Gastrocnemius medialis (tissue), 4 donors: ENCODE measurements at places on chromosomes 5 and 9. TPM values are rescaled to one million over a fixed set of nuclear protein-coding genes. Genes with fewer than 3 reads are reported as not detected.

The LECT2 gene
- total RNA-seq, result not detected

The HCN1 gene
- total RNA-seq, result 0.29 TPM

The BSPRY gene
- not detected for total RNA-seq

The OLFM1 gene
- 5.7 TPM for total RNA-seq

The OR2Y1 gene
- total RNA-seq, result not detected

The FSTL4 gene
- 0.18 TPM for total RNA-seq

The RNF183 gene
- not detected for total RNA-seq

The NUTM2F gene
- total RNA-seq, result not detected

The SCGB3A2 gene
- not detected for total RNA-seq

The PCDHGA2 gene
- 0.92 TPM for total RNA-seq

The PCDHB14 gene
- total RNA-seq, result 0.76 TPM

GRCh38 chr9:136090056-136090735 is 4.9 kb downstream of the NACC2 start:
- DNase-seq, result no peak

DNA sequence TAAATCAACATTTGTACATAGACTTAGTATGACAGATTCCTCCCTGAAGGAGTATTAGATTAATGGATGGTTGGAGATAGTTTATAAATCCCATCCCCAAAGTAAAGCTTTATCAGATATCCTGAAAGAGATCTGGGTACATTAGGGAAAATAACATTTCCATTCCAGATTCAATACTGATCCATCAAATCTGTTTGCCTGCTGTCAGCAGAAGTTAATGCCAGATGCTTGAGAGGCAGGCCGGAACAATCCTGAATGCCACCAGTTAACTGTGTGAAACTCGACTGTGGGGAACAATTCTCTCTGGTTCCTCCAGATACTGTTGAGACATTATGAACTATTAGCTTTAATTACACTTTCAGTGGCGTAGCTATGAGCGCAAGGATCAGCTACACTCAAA is 1166.8 kb downstream of the MAT2B start:
- no peak for DNase-seq

DNA sequence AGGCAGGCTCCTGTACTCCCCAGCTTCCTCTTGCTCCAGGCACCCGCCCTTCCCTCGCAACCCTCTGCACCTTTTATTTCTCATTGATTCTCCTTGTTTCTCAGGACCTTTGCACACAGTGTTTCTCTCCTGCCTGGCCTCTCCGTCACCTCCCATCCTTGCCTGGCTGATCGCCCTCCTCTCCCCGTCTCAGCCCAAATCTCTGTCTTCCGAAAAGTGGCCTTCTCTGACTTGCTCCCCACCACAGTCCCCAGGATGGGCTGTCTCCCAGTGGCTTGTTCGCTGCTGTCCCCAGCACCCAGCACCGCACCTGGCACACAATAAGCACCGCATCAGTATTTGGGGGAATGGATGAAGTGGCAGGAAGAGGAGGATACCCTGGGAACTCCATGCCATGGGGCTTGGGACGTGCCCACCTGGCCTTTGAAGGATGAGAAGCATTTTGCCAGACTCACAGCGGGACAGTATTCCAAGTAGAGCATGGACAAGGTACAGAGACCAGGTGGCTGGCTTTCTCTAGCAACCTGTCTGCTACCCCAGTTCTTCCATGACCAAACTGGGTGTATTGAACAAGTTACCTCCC is 62.5 kb downstream of the LMX1B start:
- DNase-seq, result no peak

DNA sequence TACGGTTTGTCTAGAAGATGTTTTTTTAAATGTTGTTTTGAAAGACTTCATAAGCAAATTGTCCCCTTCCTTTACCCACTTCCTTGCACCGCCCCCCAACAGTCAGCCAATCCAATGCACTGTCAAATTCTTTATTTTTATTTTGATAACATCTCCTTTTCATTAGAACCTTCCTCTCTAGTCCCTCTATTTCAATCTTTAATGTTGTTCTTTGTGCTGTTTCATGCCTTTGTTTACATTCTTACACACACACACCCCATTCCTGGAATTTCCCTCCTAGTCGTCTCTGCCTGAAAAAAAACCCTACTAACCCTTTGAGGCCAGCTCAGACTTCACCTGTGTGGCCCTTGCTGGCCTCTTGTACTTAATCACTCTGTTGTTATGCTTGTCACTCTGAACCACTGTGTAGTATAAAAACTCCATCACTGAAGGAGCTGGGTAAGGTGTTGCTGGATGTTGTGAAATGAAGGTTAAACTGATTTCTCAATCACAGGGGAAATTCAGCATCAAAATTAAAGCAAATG is 133.4 kb downstream of the UGCG start:
- DNase-seq, result no peak

GRCh38 chr5:83871533-83872395 is 151.1 kb upstream of the HAPLN1 start:
- no peak for DNase-seq

- DNase-seq, result no peak
Observed at GRCh38 chr5:34998058-34998789, 49.5 kb downstream of the AGXT2 start.

GRCh38 chr5:177434437-177434836 is 8.0 kb downstream of the GRK6 start:
- no peak for DNase-seq

GRCh38 chr5:16673241-16674201 is 56.7 kb upstream of the RETREG1 start:
- no peak for DNase-seq

DNA sequence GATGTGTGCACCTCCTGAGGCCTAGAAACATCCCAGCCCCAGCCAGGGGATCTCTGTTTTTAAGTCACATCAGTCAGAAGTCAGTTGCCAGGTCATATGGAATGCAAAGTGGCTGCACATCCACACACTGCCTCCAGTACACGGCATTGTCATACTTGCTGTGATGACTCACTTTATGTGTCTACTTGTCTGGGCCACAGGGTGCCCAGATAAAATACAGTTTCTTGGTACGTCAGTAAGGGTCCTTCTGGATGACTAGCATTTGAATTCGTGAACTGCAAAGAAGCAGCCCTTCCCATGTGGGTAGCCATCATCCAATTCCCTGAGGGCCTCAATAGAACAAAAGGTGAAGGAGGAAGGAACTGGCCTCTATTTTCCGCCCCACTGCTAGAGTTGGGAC is 27.7 kb downstream of the AUH start:
- no peak for DNase-seq

- DNase-seq, result no peak
Observed at GRCh38 chr5:68339921-68340321, 124.4 kb downstream of the PIK3R1 start.

- no peak for DNase-seq
Observed at GRCh38 chr5:82222597-82223574, 55.3 kb downstream of the RPS23 start.

GRCh38 chr9:26925609-26926008 is 21.4 kb downstream of the PLAA start:
- DNase-seq, result no peak

- DNase-seq, result no peak
Observed at GRCh38 chr5:95281226-95281625, 3.7 kb downstream of the MCTP1 start.

- no peak for DNase-seq
Observed at GRCh38 chr5:72790186-72790585, 26.3 kb upstream of the TNPO1 start.

- no peak for DNase-seq
Observed at GRCh38 chr9:126625329-126626126, 11.8 kb downstream of the LMX1B start.

DNA sequence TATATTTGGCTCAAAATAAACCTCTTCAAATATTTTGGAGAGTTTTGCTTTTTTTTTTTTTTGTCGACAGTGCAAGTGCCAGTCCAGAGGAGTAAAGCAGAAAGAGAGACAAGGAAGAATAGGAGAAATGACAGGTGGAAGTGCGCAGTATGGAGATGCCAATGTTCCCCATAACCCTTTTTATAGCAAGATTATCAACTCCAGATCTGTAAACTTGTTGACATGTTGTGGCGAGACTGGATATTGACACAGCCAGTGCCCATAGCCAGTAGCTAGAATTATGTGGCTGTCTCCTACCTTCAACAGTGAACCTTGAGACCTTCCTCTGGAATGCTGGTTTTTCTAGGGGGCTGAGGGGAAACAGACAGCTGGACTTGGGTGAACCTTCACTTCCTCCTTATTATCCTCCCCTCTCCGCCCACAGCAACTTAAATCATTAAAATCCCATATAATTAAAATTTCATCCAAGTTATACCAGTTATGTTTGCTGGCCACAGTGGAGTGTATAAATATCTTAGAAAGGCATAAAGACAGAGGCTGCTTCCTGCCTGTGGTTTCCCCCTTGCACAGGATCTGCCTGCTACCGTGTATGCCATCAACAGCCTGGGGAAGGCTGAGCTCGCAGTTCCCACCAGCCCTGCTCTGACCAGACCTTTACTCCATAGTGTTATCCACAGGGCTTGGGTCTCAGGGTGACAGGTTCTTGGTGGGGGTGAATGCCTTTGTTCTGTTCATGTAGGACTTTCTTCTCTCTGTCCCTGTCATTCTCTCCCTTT is 112.3 kb upstream of the ANKH start:
- DNase-seq, result no peak

- no peak for DNase-seq
Observed at GRCh38 chr9:3949744-3950143, 350.1 kb downstream of the GLIS3 start.

DNA sequence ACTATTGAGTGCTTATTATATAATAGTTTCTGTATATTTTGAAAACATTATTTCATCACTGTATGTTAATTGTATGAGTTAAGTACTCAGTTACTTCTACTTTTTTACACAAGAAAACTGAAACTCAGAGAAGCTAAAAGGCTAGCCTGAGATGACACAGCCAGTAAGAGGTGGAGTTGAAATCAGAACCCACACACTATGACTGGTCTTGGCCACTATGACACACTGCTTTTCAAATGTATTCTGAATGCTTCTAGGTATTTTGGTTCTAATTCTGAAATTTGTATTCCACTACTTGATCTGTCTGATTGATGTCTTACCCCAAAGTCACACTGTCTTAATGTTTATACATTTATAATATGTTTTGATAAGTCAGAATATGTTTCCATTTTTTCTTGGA is 181.8 kb downstream of the ZDHHC21 start:
- no peak for DNase-seq
